ENCODE measurements at places on chromosomes 3 and 15. TPM values are rescaled to one million over a fixed set of nuclear protein-coding genes. Genes with fewer than 3 reads are reported as not detected.

Gene PLA1A
- total RNA-seq = not detected

- H3K36me3 ChIP-seq = no peaks in the 10 kb centered on the region
- no peaks in the 10 kb centered on the region for H3K27me3 ChIP-seq
- no peak overlapping the region for H3K4me3 ChIP-seq
- H3K27ac ChIP-seq = no peak overlapping the region
Measured at GRCh38 chr3:102132370-102132769, 283.1 kb downstream of the NFKBIZ start.

Gene CRYGS
- 9.0 TPM for total RNA-seq

- DNase-seq = no peak
- H3K27ac ChIP-seq = no peak overlapping the region
- H3K27me3 ChIP-seq = no peaks in the 10 kb centered on the region
- H3K4me3 ChIP-seq = no peak overlapping the region
- no peaks in the 10 kb centered on the region for H3K36me3 ChIP-seq
Measured at GRCh38 chr3:61141227-61141626, 110.0 kb downstream of the FHIT start.

- H3K4me3 ChIP-seq = no peak overlapping the region
- no peaks in the 10 kb centered on the region for H3K27me3 ChIP-seq
- H3K36me3 ChIP-seq = no peaks in the 10 kb centered on the region
Measured at GRCh38 chr15:67248011-67248505, 6.4 kb downstream of the AAGAB start.

DNA sequence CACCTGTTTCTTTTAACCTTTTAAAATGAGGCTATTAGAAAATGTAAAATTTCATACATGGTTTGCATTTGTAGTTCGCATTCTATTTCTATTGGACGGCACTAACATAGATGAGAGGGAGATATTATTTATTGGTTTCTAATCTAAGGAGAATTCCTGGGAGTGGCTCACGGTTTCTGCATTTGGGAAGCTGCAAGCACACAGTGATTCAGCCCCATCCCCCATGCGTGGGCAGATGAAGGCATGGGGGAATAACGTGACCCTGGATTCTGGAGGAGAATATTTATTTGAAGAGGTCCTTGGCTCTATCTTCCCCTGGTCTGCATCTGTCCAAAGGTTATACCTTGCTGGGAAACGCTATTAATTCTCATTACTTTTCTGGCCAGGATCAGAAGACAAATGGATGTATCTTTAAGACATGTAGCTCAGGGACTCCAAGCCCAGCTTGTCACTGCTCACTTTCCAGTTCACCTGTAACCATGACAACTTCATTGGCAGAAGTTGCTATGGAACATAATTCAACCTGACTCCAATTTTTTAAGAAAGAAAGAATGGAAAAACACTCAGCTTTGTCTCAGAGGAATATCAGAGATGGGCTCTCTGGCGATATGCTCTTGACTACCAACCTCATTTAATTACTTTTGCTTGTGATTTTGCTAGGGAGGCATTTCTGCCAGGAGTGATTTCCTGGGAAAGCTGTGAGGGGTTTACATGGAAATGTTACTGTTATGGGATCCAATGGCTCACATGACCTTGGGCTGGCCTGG, 27.2 kb upstream of the POMGNT2 start:
- H3K27ac ChIP-seq = no peak overlapping the region
- no peaks in the 10 kb centered on the region for H3K36me3 ChIP-seq
- no peaks in the 10 kb centered on the region for H3K4me1 ChIP-seq
- H3K27me3 ChIP-seq = peaks cover 3% of the 10 kb centered on the region
- H3K4me3 ChIP-seq = no peak overlapping the region
- DNase-seq = no peak

Gene RTP3
- not detected for total RNA-seq

DNA sequence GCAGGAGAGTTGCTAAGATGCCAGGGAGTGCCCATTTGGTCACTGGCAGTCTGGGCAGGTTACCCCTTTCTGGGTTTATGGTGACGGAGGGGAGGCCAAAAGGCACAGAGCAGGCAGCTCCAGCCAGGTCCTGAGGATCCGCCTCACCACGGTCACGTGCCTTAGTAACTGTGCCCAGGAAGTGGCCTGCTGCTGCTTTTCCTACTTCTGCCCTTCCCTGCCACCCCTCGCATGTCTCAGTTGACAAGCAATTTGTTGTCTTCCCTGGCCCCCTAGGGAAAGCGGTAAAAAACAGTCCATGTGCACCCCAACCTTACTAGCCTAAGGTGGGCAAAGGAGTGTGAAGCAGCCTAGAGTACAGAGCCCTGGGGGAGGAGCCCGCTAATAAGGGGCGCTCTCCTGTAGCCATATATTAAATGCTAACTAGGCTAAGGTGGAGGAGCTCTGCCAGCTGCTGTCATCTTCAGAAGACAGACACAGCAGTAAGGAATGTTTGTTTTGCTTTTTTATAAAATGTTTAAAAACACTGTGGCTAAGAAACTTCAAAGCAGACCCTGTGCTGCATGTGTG, 9.1 kb upstream of the LIPH start:
- H3K27me3 ChIP-seq = peaks cover 22% of the 10 kb centered on the region
- DNase-seq = no peak
- peaks cover 5% of the 10 kb centered on the region for H3K4me1 ChIP-seq
- no peaks in the 10 kb centered on the region for H3K36me3 ChIP-seq

GRCh38 chr15:96336108-96336595, 5.7 kb downstream of the NR2F2 start:
- H3K4me1 ChIP-seq = peaks cover 5% of the 10 kb centered on the region
- peaks cover 59% of the 10 kb centered on the region for H3K27me3 ChIP-seq
- no peaks in the 10 kb centered on the region for H3K36me3 ChIP-seq
- DNase-seq = no peak

Gene TFRC
- 148 TPM for total RNA-seq

Gene GPR62
- total RNA-seq = not detected

- no peaks in the 10 kb centered on the region for H3K4me1 ChIP-seq
- H3K36me3 ChIP-seq = no peaks in the 10 kb centered on the region
- H3K27me3 ChIP-seq = no peaks in the 10 kb centered on the region
- H3K27ac ChIP-seq = no peak overlapping the region
Measured at GRCh38 chr3:37466660-37467359, 292.4 kb upstream of the LRRFIP2 start.

DNA sequence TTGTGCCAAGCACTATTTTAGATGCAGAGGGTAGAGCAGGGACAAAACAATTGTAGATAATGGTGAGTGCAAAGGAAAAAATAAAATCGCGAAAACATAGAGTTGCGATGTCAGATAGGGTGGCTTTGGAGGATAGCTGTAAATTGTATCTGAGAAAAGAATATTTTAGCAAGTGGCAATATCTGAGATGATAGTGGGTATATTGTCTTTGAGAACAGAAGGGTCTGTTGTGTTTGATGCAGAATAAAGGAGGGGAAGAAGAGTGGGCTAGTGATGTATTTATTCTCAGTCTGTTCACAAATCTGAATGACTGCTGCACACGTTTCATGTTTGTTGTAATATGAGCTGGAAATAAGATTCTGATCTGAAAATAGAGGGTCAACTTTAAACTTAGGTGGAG, 396.8 kb downstream of the CADM2 start:
- no peaks in the 10 kb centered on the region for H3K4me1 ChIP-seq
- no peak overlapping the region for H3K4me3 ChIP-seq
- H3K27me3 ChIP-seq = no peaks in the 10 kb centered on the region
- H3K27ac ChIP-seq = no peak overlapping the region
- no peaks in the 10 kb centered on the region for H3K36me3 ChIP-seq

DNA sequence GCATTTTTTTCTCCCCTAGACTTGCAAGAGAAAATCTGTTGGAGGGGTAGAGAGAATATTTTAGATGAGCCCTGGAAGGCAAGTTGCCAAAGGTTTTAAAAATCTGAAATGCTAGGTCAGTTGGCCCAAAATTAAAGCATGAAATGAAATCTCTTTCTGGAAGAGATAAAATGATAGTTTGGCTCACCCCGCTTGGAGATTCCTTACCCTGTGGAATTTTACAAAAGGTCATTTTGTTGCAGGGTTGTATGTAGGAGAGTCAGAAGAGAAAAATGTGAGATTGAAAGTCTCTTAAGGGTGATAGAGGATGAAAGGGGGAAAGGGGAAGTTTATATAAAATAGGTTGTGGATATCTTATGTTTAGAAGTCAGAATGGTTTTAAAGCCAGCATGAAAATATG, 277.8 kb downstream of the CD47 start:
- H3K36me3 ChIP-seq = peaks cover 10% of the 10 kb centered on the region
- H3K27ac ChIP-seq = no peak overlapping the region
- H3K4me3 ChIP-seq = no peak overlapping the region
- no peak for DNase-seq
- no peaks in the 10 kb centered on the region for H3K27me3 ChIP-seq

Gene SH2D7
- not detected for total RNA-seq

All from T-cell (primary cell).